ENCODE measurements at places on chromosomes 5 and 9. TPM values are rescaled to one million over a fixed set of nuclear protein-coding genes. Genes with fewer than 3 reads are reported as not detected.

AIF1L gene
- 1.3 TPM for total RNA-seq

CARD9 gene
- 0.85 TPM for total RNA-seq

WASHC1 gene
- total RNA-seq = 6.9 TPM

RRAGA gene
- 121 TPM for total RNA-seq
